Muscle of leg (tissue), 16 donors: ENCODE measurements at places on chromosomes 13 and 19. TPM values are rescaled to one million over a fixed set of nuclear protein-coding genes. Genes with fewer than 3 reads are reported as not detected.

- H3K36me3 ChIP-seq: peaks cover 55% of the 10 kb centered on the region
- H3K4me3 ChIP-seq: no peak overlapping the region
- no peaks in the 10 kb centered on the region for H3K27me3 ChIP-seq
- H3K27ac ChIP-seq: no peak overlapping the region
Measured at GRCh38 chr13:100657881-100658315, 16.7 kb downstream of the TMTC4 start.

DNA sequence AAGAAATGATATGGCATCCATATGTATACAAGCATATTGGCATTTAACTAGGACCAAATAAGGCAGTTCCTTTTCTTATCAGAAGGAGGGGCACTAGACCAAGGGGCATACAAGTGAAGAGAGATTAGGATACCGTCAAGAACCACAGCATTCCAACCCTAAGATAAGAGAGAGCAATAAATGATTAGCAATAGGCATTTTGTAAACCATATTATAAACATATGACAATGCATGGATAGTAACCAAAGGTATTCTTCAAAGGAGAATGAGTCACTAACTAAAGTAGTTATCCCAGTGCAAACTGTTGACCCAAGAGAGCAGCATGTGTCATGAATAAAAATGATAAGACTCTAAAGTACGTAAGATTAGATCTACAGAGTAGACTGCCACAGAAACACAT lies 500.9 kb upstream of the HTR2A start:
- no peaks in the 10 kb centered on the region for H3K36me3 ChIP-seq
- H3K4me3 ChIP-seq: no peak overlapping the region
- DNase-seq: no peak
- no peaks in the 10 kb centered on the region for H3K4me1 ChIP-seq
- H3K27me3 ChIP-seq: no peaks in the 10 kb centered on the region

Gene LHB
- total RNA-seq: not detected

- H3K4me1 ChIP-seq: peaks cover 7% of the 10 kb centered on the region
- no peaks in the 10 kb centered on the region for H3K36me3 ChIP-seq
- H3K4me3 ChIP-seq: peak within 1 kb of the TSS; percentile 90
- H3K27ac ChIP-seq: peak within 1 kb of the TSS; percentile 96
- H3K27me3 ChIP-seq: no peaks in the 10 kb centered on the region
Measured at GRCh38 chr19:12064590-12065538, at the start of gene ZNF844. Gene ZNF844 (plus strand): TSS chr19:12064731. CDS start chr19:12064874, 143 bp downstream.

Gene ZNF677
- total RNA-seq: 28.7 TPM

Gene CEACAM4
- total RNA-seq: not detected

- no peaks in the 10 kb centered on the region for H3K27me3 ChIP-seq
- peak; percentile 46 for DNase-seq
- H3K4me1 ChIP-seq: no peaks in the 10 kb centered on the region
- H3K4me3 ChIP-seq: no peak overlapping the region
Measured at GRCh38 chr13:99617474-99618255, 116.4 kb downstream of the TM9SF2 start.

Gene CYP4F2
- total RNA-seq: not detected
